SK-MEL-5 (cell line): ENCODE measurements at places on chromosomes 6 and 20.

DNA sequence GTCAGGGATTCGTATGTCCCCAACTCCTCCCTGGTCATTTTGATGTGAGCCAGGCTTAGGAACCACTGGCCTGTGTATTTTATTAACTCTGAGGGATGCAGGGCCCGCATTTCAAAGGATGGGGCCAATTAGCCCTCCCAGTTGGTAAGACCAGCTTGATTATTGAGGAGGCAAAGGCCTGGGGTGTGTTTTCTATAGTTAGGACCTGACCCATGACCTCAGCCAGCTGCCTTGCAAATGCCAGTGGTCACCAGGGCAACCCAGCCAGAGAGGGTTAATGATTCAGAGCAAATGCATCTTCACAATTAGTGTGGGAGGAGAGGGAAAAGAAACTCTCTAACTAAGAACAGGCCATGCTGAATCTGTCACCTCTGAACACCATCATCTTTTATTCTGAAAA is 835.4 kb downstream of the MAFB start:
- DNase-seq = no peak

- DNase-seq = no peak
Measured at GRCh38 chr6:112183271-112183671, 71.1 kb downstream of the LAMA4 start.

DNA sequence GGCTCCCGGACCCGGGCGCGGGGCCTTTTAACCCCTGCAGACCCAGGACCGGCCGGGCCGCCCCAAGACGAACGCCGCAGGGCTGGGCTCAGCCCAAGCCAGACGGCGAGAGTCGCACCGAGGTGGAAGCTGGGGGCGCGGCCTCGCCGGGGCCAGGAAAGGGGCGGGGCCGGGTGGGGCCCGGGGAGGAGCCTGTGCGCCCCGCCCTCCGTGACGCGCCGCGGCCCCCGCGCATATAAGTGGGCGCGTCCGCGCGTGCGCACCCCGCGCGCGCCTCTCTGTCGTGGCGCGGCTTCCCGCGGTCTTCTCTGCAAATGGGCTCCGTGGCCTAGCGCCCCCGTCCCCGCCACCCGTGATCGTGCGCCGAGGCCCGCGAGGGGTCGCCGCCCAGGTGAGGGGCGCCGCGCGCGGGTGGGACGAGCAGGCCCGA is at the start of gene PPDPF:
TSS of gene PPDPF (plus strand) at position 262 of the 430 bp plus-strand sequence. CDS start 544 bp downstream, outside the sequence.
- peak; percentile 73 for DNase-seq

DNA sequence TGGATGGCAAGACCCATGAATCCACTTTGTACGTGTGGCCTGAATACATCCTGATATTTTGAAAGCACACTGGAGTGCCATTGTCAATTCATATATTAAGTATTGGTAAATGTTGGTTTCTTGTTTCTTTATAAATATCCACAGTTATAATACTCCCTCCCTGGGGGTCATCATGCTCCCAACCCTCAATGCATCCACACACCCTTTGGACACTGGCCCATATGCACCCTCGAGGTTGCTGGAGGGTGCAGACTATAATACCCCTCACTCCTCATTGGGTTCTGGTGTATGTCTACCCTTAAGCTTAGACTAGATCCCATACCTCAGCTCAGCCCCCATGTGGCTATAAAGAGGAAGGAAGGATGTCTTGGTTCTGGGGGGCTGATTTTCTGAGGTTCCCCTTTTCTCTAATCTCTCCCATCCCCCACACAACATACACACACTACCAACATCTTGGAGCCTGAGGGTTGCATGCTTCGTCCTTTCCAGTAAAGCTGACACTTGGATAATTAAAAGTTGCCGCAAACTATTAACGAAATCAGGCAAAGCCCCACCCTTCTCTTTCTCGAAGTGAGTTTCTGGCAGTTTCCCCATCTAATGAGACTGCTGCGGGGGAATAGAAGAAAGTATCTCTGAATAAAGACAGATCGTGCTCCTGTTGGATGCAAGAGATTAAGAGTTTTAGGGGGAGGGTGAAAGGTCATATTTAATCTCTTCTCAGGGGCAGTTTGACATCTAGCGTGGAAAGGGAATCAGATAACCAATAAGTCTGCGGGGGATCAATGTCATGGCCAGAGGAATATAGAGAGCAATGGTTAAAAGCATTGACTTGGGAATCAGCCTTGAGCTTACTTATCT is 7.4 kb downstream of the PIM1 start:
- DNase-seq = peak; percentile 47

DNA sequence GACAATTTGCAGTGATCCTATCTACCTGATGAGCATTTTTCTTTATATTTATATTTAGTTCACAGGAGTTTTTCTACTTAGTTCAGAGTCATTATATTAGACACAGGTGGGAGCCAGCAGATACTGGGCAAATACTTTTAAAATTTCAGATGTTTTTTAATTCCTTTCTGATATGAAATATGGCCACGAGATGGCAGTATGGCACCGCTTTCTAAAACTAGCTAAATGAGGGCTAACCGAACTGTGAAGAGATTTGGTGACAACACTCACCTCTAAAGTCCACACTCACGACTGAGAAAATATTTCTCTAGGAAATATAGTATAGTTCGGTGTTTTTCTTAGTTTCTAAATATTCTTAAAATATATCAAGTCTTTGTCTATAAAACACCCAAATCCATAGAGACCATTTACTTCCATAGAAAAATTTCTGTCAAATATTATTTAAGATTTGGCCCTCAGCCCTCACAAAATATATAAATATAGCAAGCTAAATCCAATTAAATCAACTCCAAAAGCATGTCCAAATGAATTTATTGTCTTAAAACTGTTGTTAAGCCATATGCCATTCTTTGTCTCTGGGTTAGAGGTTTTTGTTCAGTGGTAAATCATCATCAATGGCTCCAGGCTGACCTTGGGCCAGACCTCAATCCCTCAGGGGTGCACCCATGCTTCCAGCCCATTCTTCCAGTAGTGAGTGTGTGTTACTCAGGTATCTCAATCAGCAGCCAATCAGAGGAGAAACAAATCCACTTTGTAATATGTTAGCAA is 63.6 kb downstream of the HUS1B start:
- peak; percentile 83 for DNase-seq

DNA sequence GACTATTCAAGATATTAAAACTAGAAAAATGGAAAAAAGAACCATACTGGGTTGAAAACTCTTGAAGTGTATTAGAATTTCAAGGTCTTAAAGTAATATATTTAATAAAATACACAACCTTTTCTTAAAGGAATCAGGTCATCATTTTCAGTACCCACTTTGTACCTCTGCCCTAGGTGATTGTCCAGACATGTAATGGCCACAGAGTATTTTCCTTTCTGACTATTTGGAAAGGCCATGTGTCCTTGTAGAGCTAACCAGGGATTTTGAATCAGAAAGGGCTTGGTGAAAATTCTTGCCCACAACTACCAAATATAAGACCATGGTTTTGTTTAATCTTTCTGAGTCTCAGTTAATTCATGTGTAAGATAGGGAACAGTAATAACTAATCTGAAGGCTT is 91.4 kb upstream of the MLIP start:
- no peak for DNase-seq

- DNase-seq = peak; percentile 75
Measured at GRCh38 chr6:117976030-117976651, 69.1 kb downstream of the SLC35F1 start.

DNA sequence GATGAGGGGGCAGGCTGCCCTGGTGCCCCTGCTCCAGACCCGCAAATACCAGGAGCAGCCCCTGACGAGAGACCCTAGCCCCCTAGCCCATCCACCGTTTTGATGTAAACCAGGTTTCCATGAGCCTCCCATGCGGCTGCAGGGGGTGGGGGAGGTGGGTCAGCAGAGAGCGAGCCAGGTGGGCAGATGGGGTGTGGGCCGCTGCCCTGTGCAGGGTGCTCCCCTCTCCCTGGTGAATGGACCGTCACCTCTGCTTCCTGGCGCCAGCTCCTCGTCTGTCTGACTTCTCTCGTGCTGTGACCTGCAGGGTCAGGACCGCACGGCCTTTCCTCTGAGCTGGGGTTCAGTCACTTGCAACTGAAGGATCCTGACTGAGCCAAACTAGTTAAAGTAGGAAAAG is 15.7 kb upstream of the BHLHE23 start:
- DNase-seq = no peak

DNA sequence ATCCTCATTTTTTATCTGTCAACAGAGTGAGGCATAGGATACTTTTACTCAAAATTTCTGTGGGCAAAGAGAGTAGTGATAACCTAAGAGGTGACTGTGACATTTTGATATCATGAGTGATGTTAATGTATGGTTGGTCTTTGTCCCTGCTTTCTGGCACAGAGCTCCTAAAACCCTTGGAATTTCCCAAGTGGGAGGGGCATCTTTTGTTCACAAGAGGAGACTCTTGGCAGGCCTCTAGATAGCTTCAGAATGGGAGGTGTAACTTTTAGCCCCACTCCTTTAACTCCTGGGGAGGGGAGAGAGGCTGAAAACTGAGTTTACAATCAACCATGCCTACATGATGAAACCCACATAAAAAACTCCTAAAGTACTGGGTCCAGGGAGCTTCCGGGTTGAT is 527.8 kb downstream of the RFPL4B start:
- no peak for DNase-seq

GRCh38 chr20:32052778-32053362 is 828 bp downstream of the HCK start:
- no peak for DNase-seq

GRCh38 chr6:3786141-3786540 is 34.6 kb upstream of the PXDC1 start:
- DNase-seq = no peak

- DNase-seq = no peak
Measured at GRCh38 chr6:1749041-1749440, 139.3 kb downstream of the FOXC1 start.

DNA sequence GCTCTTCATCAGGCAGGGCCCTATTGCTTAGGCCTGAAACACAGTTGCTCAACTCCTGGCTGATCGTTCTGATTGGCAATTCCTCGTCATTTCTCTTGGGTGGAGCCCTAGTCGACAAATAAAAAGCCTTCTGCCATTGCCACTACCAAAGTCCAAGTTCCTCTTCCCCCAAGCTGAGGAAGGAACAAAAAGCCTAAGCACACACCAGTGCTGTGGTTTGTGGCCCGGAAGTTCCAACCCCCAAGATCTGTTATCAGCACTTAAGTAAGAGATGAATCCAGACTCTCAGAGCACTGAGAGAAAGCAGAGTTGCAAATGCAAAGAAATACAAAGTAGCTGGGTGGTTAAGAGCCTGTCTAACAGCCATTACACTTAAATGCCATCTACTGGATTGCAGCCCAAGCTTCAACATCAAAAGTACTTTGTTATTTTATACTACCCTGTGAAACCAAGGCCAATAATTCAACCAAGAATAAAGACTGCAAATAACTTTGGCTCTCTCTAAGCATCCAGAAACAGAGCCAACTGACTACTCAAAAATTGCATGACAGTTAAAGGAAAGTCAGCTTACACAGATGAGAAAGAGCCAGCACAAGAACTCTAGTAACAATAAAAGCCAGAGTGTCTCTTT is 1024.0 kb downstream of the GRIK2 start:
- no peak for DNase-seq

DNA sequence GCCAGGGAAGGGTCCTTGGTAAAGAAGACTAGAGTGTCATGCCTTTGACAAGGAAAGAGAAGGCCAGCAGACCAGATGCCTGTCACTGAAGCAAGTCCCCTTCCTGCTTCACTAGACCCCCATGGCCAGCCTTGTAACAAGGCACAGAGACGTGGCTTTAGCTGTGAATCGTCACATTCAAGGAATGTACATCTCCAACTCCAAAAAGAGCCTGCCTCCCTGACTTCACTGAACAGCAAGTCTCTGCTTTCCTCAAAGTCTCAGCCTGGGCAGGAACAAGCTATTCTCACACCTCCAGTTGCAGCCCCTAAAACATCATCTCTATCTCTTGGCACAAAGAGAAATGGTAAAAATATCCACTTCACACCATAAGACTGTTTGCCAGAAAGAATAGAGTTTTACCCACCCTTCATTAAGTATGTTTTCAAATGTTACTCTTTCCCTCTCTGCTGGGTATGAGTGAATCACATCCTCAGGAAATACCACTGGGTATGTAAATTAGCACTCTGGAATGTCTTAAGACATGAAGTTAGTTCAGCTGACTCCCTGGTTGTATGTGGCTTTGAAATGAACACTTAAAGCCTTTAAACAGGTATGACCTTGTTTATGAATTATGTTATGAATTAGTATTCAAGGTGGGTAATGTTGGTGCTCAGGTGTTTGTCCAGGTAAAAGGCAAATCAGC is 46.4 kb upstream of the NT5E start:
- DNase-seq = peak; percentile 26

- no peak for DNase-seq
Measured at GRCh38 chr20:17936761-17937732, 31.5 kb downstream of the SNX5 start.

- DNase-seq = no peak
Measured at GRCh38 chr20:59002874-59003399, 4.1 kb downstream of the CTSZ start.

DNA sequence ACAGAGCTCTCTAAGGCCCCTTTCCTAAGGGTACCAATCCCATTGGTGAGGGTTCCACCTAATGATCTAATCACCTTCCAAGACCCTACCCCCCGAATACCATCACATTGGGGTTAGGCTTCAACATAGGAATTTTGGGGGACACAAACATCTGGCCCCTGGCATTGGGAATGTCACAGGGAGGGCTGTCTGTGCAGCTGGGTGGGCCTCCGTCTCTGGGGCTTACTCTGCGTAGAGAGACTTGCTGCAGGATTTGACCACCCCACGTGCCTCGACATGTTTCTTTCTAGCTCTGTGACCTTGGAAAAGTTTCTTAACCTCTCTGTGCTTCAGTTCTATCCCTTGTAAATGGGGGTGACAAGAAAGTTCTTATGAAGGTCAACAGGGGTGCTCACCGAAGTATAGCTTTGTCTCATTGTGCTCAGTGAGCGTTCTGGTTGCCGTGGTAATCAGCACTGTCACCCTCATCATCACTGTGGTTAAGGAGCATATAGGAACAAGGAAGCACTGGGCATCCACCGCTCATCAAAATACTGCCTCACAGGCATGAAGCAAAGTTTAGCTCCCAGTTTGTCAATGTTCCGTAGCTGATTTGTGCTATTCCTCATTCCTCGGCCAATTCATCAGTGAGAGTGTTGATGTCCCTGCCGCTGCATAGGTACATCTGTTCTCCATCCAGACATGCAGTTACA is 152.8 kb downstream of the SYCP2 start:
- DNase-seq = no peak

GRCh38 chr6:2478200-2478599 is 232.8 kb upstream of the GMDS start:
- DNase-seq = no peak

DNA sequence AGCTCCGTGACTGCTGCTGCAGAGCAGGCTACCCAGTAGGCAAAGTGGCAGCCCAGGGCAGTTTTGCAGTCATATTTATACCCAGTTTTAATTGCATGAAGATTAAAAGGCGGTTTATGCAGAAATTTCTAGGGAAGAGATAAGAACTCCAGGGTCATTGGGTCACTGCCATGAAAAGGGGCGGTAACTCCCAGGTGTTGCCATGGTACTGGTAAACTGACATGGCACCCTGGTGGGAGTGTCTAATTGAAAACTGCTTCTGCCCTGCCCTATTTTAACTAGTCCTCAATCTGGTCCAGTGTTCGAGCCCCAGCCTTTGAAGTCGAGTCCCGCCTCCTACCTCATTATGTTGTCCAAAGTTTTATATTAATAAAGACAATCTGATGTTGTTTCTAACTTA is 75.0 kb upstream of the FUCA2 start:
- DNase-seq = no peak

GRCh38 chr20:64265201-64265600 is 9.7 kb downstream of the PCMTD2 start:
- DNase-seq = no peak

GRCh38 chr6:148831531-148831930 is 84.7 kb downstream of the UST start:
- DNase-seq = no peak

- no peak for DNase-seq
Measured at GRCh38 chr6:73145690-73146089, 79.6 kb downstream of the KHDC1L start.

- no peak for DNase-seq
Measured at GRCh38 chr6:142841915-142842314, 103.1 kb downstream of the HIVEP2 start.
